ENCODE measurements at places on chromosomes 12 and 14.

DNA sequence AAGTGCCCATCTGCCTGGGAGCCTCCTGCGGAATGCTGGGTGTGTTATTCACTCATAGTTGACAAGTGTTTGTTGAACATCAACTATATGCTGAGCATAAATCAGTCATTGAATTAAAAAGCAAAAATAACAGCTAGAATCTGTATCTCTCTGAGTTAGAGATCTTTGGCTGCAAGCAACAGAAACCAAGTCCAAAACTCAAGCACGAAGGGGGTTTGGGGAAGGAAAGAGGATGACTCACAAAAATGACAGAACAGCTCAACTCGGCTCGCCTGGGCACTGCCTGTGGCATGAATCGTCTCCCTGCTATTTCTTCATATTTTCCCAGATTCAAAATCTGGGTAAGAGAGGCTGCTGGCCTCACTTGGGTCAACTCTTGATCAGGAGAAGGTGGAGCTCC is 72.6 kb upstream of the NCOR2 start:
- DNase-seq = no peak

- no peak for DNase-seq
These were observed 193.4 kb upstream of the AMIGO2 start for GRCh38 chr12:47273191-47273626.

DNA sequence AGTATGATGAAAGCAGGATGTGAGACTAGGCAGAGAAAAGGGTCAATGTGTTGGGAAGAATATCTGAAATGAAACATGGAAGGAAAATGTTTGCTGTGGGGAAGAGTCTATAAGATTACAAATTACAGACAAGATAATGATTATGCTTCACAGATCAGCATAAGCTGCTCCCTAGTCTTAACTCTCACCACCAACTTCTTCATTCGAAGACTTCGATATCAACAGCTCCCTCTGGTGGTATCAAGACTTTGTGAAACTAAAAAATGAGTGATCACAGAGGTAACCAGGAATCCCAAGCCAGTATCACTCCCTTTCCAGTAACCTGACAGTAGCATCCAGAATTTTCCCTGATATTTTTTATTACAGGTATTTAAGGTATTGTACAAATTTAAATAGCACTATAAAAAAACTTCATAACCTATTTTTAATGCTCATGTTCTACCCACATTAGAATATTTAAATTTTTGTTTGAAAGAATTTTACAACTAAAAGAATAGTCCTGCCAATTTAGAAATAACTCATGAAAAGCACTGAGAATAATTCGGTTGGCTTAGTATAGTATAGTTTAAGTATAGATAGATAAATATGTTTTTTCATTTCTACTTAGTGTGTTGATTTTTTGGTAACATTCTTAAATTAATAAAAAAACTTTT is 84.4 kb downstream of the C2CD5 start:
- DNase-seq = no peak

GRCh38 chr12:65305346-65305950 is 27.0 kb downstream of the MSRB3 start:
- DNase-seq = no peak

GRCh38 chr14:75993567-75994041 is 8.0 kb downstream of the IFT43 start:
- no peak for DNase-seq

DNA sequence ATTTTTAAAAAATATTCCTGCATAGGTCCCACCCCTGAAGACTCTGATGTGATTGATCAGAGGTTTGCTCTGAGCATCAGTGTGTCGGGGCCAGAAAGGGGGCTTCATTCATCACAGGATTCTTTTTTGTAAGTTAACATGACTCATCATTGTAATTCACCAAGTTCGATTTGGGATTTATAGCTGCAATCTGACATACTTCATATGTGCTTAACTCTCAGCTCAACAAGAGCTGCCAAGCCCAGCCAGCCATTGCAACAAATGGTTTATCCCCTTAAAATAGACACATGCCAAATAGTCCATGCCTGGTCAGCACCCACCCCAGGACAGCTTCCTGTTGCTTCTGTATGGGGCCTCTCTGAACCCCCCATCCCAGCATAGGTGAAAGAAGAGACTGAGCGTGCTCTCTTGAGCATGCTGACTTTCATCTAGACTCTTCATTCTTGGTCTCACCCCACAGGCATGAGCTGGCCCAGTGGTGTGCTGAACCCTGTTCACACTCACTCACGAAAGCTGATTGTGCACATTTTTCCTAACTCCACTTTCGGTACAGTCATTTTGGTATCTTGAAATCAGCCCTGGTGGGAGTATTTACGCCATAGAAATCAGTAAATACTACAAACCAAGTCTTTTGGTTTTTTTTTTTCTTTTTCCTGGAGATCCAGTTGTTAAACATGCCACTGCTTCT is 101.4 kb downstream of the STAB2 start:
- no peak for DNase-seq

- no peak for DNase-seq
These were observed 13.6 kb downstream of the CTDSP2 start for GRCh38 chr12:57832966-57833365.

DNA sequence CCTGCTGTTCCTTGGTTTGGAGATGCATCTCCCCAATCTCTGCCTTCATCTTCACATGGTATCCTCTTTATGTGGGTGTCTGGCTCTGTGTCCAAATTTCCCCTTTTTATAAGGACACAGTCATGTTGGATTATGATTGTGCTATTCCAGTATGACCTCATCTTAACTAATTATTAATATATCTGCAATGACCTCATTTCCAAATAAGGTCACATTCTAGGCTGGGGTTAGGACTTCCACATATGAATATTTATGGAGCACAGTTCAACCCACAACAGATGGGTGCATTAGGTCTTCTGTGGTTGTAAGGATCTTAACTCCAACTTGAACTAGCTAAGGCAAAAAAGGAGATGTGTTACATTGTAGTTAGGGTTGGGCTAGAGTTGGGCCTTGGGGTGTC is 69.4 kb downstream of the ADCK1 start:
- no peak for DNase-seq

DNA sequence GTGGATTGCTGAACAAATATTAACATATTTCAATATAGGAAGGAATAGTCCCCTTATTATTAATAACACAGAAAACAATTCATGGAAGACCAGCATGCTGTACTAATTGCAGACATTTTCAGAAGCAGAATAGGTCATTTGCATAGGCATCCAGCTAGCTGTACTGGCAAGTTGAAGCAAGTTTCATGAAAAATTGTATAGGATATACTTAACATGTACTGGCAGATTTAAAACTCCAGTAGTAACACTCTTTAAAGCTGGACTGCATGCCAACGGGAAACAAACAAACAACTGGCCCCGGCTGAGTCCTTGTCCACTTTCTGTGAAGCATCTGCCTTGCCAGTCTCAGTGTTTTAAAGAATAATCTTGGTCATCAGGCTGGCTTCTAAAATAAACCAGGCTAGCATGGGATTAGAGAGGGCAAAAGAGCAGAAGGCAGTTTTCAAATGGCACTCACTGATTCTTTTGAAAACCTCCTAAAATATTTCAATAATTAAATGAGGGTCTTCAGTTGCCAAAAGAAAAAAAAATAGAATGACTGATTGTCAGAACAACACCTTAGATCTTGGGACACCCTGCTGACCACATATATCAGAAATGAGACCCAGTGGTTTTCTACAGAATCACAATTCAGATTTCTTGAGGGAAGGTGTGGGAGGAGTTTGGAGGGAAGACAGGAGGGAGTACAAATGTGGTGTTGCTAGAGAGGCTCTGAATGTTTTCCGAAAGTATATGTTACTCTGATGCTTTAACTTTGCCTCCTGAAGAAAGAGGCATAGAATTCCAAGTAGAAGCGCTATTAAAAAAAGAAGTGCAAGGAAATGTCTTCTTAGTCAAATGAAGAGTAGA is 122.5 kb upstream of the KRAS start:
- no peak for DNase-seq

GRCh38 chr14:95774265-95775160 is 60.6 kb upstream of the TCL1A start:
- peak; percentile 23 for DNase-seq

DNA sequence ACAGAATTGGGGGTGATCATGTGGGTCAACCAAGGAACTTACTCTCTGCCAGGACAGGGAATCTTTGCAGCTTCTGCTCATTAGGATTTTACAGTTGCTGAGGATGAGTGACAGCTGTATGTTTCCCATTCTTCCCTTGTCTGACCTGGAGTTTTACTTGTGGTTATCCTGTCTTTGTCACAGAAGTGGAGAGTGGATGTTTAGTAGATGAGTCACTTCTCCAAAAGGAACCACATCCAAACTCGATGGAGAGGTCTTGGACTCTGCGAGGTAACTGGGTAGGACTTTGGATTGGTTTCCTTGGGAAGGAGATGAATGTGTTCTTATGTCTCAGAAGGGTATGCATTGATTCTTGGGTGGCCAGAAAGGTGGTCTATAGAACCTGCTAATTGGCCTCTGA is 53.8 kb upstream of the USP44 start:
- DNase-seq = no peak

DNA sequence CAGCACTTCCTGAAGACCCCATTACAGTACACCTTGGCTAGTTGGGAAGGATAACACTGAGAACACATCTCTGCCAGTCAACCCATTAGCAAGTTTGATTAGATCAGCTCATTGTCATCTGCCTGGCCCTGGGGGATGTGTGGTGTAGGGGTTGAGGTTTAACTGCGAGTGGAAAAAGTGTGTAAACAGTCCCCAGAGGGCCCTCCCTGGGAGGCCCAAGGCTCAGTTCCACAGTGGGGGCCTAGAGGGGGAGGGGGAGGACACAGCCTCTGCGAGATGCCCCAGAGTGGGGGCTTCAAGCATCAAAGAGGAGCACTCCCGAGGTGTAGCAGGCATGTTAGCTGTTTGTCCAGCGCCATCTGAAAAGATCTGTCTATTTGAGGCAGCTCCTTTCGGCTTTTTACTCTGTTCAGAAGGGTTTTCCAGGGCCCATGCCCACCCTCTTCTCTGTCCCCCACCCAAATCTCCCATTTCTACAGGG is 344 bp downstream of the LPAR5 start:
- DNase-seq = peak; percentile 50

GRCh38 chr14:36214476-36215216 is 38.1 kb upstream of the PTCSC3 start:
- no peak for DNase-seq

- no peak for DNase-seq
These were observed 18.2 kb downstream of the TMX1 start for GRCh38 chr14:51258280-51258679.

DNA sequence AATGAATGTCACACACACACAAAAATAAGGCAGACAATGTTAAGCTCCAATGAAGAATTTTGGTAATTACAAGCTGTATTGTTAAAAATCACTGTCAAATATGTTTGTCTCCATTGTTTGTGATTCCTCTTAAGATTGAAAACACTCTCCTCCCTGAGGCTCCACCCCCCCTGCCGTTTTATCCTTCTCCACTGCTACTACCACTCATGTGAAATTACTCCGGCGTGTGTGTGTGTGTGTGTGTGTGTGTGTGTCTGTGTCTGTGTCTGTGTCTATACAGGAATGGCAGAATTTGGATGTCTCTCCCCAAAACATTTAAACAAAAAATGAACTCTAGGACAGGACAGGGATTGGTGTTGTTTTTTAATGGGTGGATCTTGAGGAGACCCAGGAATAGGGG is 365.1 kb upstream of the DIO2 start:
- no peak for DNase-seq

DNA sequence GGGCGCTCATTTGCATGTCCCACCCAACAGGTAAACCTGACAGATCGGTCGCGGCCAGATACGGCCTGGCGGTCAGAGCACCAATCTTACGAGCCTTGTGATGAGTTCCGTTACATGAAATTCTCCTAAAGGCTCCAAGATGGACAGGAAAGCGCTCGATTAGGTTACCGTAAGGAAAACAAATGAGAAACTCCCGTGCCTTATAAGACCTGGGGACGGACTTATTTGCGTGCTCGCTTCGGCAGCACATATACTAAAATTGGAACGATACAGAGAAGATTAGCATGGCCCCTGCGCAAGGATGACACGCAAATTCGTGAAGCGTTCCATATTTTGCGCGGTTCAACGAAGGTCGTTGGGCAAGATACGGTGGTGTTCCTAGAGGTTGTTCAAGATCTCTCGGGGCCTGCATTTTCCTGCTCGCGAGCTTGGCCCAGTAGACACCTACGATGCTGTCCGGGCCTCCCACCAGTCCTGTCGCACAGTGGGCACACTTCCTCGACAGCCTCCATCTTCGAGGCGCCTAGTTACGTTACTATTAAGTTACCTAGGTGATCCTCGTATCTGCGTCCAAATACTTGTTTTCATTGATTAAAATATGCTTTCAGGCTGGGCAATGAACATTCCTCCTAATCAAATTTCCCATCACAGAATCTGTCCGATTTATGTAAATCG is at the start of gene RNU6-7:
Gene RNU6-7, plus strand, starts transcription at position 230 of the 675 bp plus-strand sequence.
- DNase-seq = no peak

GRCh38 chr14:73283608-73284379 is 46.5 kb downstream of the PAPLN start:
- DNase-seq = no peak

DNA sequence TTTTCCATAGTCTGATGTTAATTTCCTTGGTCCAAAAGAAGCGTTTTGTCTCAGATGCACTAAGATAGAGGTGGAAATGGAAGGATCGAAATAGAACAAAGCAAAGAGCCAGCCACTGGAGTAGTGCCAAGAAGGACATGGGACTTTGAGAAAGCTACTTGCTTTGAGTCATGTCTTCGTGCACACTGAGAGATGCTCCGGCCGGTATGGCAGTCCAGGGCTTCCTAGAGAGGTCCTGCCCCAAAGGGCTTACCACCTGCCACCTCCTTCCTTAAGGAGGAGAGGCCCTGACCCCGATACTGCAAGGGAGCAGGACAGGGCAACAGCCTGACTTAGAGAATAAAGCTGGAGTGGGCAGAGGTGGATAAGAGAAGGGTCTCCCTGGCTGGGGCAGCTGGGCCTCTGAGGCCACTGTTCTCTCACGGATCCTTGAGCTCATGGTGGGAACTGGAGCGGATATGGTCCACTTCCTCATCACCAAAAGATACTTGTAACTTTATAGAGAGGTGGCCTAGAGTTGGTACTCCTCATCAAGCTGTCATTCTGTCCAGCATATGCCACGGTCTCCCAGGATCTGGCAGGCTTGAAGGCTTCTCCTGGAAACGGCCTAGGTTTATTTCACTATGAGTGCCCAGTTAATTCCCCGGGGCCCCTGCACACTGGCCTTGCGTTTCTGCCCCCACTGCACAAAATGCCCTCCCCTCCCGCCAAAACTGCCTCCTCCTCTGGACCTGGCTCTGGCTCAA is 57.4 kb downstream of the FOXN3 start:
- DNase-seq = no peak

- DNase-seq = no peak
These were observed 3.5 kb downstream of the RSRC2 start for GRCh38 chr12:122523280-122523679.

DNA sequence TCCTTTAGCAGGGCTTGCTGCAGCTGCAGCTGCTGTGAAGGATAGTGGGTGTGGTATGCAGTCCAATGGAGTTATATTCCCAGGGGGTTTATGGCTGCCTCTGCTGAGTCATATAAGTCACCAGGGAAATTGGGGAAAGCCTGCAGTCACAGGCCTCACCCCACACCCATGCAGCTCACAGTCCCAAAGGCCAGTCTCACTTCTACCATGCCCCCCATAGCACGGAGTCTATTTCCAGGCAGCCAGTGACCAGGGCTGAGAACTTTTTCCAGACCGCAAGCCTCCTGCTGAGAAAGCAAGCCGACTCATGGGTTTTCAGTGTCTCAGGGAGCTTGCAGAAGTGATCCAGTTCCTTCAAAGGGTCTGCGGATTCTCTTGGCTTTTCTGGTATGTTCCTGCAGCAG is 322.4 kb upstream of the CLEC14A start:
- no peak for DNase-seq

- no peak for DNase-seq
These were observed 15.8 kb upstream of the NINJ2 start for GRCh38 chr12:678747-679712.

- DNase-seq = peak; percentile 23
These were observed 98.9 kb downstream of the PRKCH start for GRCh38 chr14:61420326-61420725.

GRCh38 chr14:71918955-71919354 is 13.3 kb upstream of the RGS6 start:
- DNase-seq = no peak
